ENCODE measurements at places on chromosomes 1 and 21. TPM values are rescaled to one million over a fixed set of nuclear protein-coding genes. Genes with fewer than 3 reads are reported as not detected.

RPTN gene
- 2.0 TPM for total RNA-seq

IL20 gene
- total RNA-seq: not detected

STPG1 gene
- 10.6 TPM for total RNA-seq

KPRP gene
- total RNA-seq: not detected

KRTAP19-1 gene
- not detected for total RNA-seq

All from airway epithelial cell (primary cell).